ENCODE measurements at places on chromosomes 7 and 10.

- H3K36me3 ChIP-seq, result peaks cover 7% of the 10 kb centered on the region
- H3K4me1 ChIP-seq, result peaks cover 24% of the 10 kb centered on the region
- H3K27ac ChIP-seq, result peak overlapping the region; percentile 99
- H3K4me3 ChIP-seq, result no peak overlapping the region
- no peak for DNase-seq
Measured at GRCh38 chr10:35191523-35191922, 64.9 kb downstream of the CREM start.

- H3K4me1 ChIP-seq, result peaks cover 40% of the 10 kb centered on the region
- peak overlapping the region; percentile 59 for H3K27ac ChIP-seq
- no peaks in the 10 kb centered on the region for H3K27me3 ChIP-seq
Measured at GRCh38 chr10:74882427-74882826, 56.0 kb downstream of the KAT6B start.

DNA sequence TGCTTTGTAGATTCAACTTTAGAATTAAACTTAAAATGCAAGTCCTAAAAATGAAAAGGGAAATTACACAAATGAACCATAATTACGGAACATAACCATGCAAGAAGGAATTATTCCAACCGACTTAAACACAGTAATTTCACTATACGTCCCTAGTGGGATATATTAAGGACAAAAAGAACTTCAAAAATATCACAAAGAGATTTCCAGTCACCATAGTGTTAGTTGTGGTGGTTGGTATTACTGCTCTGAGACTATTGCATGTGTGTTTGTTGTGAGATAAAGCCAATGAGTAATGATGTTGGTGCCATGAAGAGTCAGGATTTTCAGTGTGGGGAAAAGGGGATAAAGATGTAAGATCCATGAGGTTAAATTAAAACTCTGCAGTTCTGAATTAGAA is 49.6 kb downstream of the KCNH2 start:
- H3K27me3 ChIP-seq, result peaks cover 31% of the 10 kb centered on the region
- H3K4me3 ChIP-seq, result no peak overlapping the region
- no peak for DNase-seq
- no peak overlapping the region for H3K27ac ChIP-seq

DNA sequence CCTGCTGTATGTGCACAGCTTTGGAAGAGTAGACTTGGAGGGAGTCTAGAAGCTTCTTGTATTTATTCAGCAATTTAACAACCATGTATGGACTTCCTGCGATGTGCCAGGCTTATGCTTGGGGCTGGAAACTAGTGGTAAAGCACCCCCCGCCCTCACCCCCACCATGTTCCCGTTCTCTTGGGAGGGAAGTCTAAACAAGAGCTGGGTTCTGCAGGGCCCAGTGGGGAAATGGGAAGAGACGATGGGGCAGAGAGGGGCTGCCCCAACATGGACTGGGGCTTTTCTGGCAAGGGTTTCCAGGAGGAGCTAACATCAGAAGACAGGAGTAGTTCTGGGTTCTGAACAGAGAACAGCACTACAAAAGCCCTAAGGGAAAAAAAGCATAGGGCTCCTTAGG is 8.0 kb downstream of the RASSF4 start:
- no peaks in the 10 kb centered on the region for H3K36me3 ChIP-seq
- H3K27ac ChIP-seq, result peak overlapping the region; percentile 49
- no peak overlapping the region for H3K4me3 ChIP-seq
- H3K4me1 ChIP-seq, result peaks cover 22% of the 10 kb centered on the region
- H3K27me3 ChIP-seq, result no peaks in the 10 kb centered on the region

DNA sequence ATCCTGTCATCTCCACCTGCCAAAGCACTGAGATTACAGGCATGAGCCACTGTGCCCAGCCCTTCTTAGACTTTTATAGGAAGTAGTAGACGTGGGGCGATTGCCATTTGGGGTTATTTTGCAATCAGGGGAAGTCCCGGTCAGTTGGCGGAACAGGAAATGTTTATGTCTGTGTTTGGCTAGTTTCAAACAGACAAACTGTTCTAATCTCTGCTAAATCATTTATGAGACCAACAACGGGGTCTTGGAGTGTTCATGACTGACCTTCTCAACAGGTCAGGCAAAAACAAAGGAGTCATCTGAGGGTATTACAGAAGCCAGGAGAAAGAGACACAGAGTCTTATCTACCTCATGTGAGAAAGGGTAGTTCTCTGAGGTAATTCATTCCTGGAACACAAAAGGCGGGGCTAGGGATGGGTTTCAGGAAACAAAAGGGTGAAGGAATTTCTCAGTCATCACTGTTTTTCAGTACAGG is 6.6 kb upstream of the TPK1 start:
- H3K4me3 ChIP-seq, result no peak overlapping the region
- H3K36me3 ChIP-seq, result no peaks in the 10 kb centered on the region
- H3K4me1 ChIP-seq, result peaks cover 11% of the 10 kb centered on the region
- H3K27ac ChIP-seq, result peak overlapping the region; percentile 84

GRCh38 chr10:99984211-99985034 is 25.3 kb downstream of the DNMBP start:
- DNase-seq, result no peak
- no peak overlapping the region for H3K4me3 ChIP-seq
- H3K27me3 ChIP-seq, result no peaks in the 10 kb centered on the region

- DNase-seq, result no peak
- peak within 1 kb of the TSS; percentile 76 for H3K4me3 ChIP-seq
- peaks cover 41% of the 10 kb centered on the region for H3K27me3 ChIP-seq
- peak within 1 kb of the TSS; percentile 89 for H3K27ac ChIP-seq
- H3K36me3 ChIP-seq, result peaks cover 9% of the 10 kb centered on the region
- peaks cover 14% of the 10 kb centered on the region for H3K4me1 ChIP-seq
Measured at GRCh38 chr7:1232623-1233332, at the start of gene UNCX. TSS of gene UNCX (plus strand) at chr7:1232872. CDS start at chr7:1233018, 146 bp downstream.

DNA sequence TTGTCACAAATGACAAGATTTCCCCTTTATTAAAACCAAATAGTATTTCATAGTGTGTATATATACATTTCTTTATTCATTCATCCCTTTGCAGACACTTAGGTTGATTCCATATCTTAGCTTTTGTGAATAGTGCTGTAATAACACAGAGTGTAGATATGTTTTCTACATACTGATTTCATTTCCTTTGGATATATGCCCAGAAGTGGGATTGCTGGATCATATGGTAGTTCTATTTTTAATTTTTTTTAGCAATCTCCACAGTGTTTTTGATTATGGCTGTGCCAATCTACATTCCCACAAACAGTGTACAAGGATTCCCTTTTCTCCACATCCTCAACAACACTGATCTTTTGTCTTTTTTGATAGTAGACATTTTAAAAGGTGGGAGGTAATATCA is 46.4 kb downstream of the CSTF2T start:
- no peak for DNase-seq
- peak overlapping the region; percentile 9 for H3K27ac ChIP-seq
- peaks cover 28% of the 10 kb centered on the region for H3K27me3 ChIP-seq
- H3K36me3 ChIP-seq, result no peaks in the 10 kb centered on the region

DNA sequence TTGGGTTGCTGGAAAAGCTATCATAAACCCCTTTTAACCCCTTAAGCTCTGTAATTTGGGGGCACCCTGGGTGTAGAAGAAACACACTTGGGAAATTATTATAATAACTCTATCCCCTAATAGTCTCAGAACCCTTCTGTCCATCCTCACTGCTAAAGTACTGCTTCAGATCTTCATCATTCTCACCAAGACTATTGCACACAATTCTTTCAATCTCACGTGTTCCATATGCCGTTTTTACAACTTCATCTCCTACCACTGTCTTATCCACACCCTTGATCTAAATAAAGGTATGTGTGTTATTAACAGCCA is 15.8 kb downstream of the ANKRD22 start:
- no peak for DNase-seq
- no peak overlapping the region for H3K27ac ChIP-seq
- no peaks in the 10 kb centered on the region for H3K36me3 ChIP-seq
- no peak overlapping the region for H3K4me3 ChIP-seq

GRCh38 chr7:17325364-17325763 is 26.9 kb downstream of the AHR start:
- peaks cover 16% of the 10 kb centered on the region for H3K4me1 ChIP-seq
- no peak overlapping the region for H3K4me3 ChIP-seq
- H3K27ac ChIP-seq, result peak overlapping the region; percentile 79

- no peaks in the 10 kb centered on the region for H3K36me3 ChIP-seq
- H3K4me1 ChIP-seq, result peaks cover 5% of the 10 kb centered on the region
- no peak overlapping the region for H3K27ac ChIP-seq
- no peak overlapping the region for H3K4me3 ChIP-seq
- no peak for DNase-seq
Measured at GRCh38 chr7:34846976-34847375, 189.0 kb downstream of the NPSR1 start.

- no peak overlapping the region for H3K4me3 ChIP-seq
- H3K27ac ChIP-seq, result no peak overlapping the region
- DNase-seq, result no peak
- peaks cover 4% of the 10 kb centered on the region for H3K27me3 ChIP-seq
Measured at GRCh38 chr10:100567826-100568225, 32.1 kb downstream of the HIF1AN start.

DNA sequence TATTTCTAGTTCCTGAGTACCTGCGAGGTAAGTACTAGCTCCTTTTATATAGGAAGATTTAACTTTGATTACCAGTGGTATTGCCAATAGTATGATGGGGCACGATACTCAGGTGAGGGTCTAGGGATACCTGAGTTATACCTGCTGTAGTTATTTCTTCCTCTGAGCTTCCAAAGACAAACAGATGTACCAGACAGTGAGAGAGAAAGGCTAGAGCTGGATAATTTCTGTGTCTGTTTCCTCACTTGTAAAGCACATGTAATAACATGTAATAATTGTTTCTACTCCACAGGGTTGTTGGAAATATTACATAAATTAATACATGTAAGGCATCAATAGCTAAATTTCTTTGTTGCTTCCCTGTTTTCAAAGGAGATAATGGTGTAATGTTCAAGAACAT is 53.7 kb downstream of the CPED1 start:
- no peaks in the 10 kb centered on the region for H3K36me3 ChIP-seq
- H3K27me3 ChIP-seq, result peaks cover 21% of the 10 kb centered on the region
- H3K4me3 ChIP-seq, result no peak overlapping the region
- no peaks in the 10 kb centered on the region for H3K4me1 ChIP-seq

GRCh38 chr10:80260295-80261243 is 28.9 kb downstream of the MAT1A start:
- no peak overlapping the region for H3K27ac ChIP-seq
- DNase-seq, result no peak
- H3K36me3 ChIP-seq, result peaks cover 5% of the 10 kb centered on the region
- H3K27me3 ChIP-seq, result peaks cover 42% of the 10 kb centered on the region
- no peak overlapping the region for H3K4me3 ChIP-seq

DNA sequence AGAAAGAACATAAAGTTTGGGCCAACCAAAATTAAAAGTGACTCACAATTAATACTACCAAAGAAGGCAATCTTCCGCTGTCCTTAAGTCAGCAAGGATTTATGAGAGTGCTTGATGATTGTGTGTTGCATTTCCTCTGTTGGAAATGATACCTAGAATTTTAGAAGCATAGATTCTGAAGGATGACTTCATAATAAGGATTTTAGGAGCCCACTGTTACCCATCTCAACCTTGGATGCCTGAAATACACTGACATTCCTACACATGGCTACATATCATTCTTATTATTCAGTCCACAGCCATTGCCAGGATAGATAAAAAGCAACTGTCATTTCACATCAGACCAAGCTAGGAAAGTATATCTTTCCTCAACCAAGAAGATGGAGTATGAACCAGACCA is 823.8 kb downstream of the LRMDA start:
- no peak overlapping the region for H3K4me3 ChIP-seq
- no peak for DNase-seq
- H3K36me3 ChIP-seq, result no peaks in the 10 kb centered on the region
- no peaks in the 10 kb centered on the region for H3K4me1 ChIP-seq
- no peak overlapping the region for H3K27ac ChIP-seq

GRCh38 chr7:92057375-92057774 is 76.9 kb downstream of the CYP51A1 start:
- peaks cover 9% of the 10 kb centered on the region for H3K4me1 ChIP-seq
- DNase-seq, result no peak
- H3K36me3 ChIP-seq, result no peaks in the 10 kb centered on the region
- H3K27ac ChIP-seq, result no peak overlapping the region

DNA sequence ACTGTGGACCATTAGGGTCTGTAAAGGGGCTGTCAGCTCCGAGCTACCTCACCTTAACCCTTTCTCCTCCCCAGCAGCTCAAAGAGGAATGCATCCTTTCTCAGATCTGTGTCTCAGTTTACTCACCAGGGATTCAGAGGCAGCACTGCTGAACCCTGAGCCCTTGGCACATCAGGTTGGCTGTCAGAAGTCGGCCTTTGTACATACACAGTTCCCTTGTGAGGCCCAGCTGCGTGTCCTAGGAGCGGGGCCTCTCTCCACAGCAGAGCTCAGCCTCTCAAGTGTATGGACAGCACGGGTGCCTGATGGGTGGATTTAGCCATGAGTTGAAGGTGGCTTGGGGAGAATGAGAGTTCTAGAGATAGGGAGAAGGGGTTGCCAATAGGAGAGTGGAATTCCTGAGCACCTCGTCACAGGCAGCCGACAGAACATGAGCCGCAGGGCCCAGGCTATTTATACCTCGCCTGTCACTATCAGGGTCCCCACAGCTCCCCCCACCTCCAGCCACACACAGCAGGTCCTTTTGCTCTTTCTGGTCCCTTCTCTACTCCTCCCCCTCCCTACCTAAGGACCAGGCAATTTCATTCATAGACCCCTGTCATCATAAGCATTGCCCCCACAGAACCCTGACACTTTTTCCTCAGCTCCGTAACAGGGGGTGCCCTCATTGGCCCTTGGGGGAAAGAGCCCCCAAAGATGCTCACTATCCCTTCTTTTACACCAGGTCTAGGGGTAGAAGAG is 2.1 kb upstream of the FLNC start:
- no peak overlapping the region for H3K27ac ChIP-seq
- H3K27me3 ChIP-seq, result peaks cover 53% of the 10 kb centered on the region
- H3K36me3 ChIP-seq, result no peaks in the 10 kb centered on the region
- peak overlapping the region; percentile 53 for H3K4me3 ChIP-seq

DNA sequence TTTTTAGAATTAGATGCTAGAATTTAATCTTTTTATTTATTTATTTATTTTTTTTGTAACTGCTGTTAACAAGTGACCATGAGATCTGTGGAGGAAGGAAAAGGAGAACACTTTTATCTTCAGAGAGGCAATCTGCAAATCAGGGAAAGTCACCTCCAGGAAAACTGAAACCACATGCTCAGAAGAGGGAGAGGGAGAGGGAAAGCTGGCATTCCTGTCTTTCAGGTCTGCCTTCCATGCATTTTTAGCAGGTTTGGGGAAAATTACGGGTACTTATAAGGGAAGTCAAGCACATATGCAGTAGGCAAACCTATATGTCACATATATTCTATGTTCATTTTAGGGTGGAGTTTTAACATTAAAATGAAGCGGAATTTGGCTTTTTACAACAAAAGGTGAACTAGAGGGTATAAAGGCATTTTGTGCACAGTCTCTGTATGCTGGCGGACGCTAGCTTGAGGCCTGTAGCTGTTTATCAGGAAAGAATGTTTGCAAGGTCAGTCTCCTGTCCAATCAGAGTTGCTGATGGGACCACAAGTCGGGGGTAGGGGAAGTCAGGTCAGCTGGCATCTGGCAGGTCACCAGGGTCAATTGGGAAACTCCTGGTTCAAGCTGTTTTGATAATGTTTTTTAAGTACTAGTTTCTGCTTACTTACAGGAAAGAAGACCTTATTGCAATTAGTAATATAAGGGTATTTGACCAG is 333.5 kb downstream of the GPR158 start:
- no peaks in the 10 kb centered on the region for H3K27me3 ChIP-seq
- H3K4me1 ChIP-seq, result no peaks in the 10 kb centered on the region
- no peak overlapping the region for H3K27ac ChIP-seq
- no peak overlapping the region for H3K4me3 ChIP-seq
- no peak for DNase-seq
- no peaks in the 10 kb centered on the region for H3K36me3 ChIP-seq
